ENCODE measurements at places on chromosomes 4 and X.

GRCh38 chrX:71056867-71057266, 11.3 kb downstream of the SNX12 start:
- DNase-seq: no peak

- DNase-seq: no peak
Measured at GRCh38 chrX:112081781-112082652, 559 bp downstream of the TRPC5 start.

DNA sequence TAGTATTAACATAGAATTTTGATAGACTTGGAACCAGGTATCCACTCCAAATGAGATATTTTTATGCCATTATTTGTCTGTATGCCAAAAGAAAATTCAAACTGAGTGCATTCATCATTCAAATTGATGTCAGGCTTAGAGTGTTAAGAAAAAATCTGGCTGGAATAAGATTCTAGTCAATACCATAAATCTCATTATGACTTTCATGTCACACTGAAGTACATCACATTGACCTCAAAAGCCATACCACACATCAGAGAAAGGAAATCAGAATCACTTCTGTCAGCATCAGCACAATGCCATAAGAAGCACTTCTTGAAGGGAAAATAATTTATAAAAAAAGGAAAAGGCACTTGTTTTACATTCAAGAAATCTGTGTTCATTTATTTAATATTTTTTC, 119.0 kb upstream of the BMP3 start:
- DNase-seq: no peak

- DNase-seq: no peak
Measured at GRCh38 chr4:71232056-71232430, 106.8 kb upstream of the SLC4A4 start.

DNA sequence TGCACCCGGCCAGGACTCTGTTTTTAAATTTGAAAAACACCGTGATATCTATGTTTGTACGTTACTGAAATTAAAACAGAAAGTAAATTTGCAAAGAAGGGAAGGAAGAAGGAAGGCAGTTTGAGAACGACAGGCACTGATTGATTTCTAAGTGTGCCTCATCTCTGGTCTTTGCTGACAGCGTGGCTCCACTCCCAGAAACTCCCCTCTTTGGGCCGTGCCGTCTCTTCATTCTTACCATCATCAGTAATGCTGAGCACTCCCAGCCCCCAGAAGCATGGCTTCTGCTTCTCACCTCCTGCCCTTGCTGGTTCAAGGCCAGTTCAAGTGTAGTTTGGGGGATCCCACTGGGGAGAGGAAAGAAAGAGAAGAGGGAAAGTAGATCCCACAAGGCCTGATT, 85.3 kb downstream of the TENM3 start:
- no peak for DNase-seq

DNA sequence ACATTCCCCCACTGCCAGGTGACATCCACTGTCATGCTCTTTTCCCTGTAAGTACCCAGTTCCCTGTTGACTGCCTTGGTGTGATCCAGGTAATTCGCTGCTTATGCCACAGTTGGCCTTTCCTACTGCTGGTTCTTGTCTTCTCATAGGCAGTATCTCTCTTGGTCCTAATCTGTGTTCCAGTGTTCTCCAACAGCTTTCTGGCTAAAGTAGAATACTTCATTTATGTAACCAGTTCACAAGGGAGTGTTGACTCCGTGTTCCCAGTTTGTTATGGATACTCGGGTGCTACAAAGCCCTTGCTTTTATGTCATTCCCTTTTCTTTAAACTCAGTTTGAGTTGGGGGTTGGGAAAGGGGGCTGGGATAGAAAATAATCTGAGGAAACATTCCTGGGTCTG, 98.4 kb downstream of the RS1 start:
- no peak for DNase-seq

DNA sequence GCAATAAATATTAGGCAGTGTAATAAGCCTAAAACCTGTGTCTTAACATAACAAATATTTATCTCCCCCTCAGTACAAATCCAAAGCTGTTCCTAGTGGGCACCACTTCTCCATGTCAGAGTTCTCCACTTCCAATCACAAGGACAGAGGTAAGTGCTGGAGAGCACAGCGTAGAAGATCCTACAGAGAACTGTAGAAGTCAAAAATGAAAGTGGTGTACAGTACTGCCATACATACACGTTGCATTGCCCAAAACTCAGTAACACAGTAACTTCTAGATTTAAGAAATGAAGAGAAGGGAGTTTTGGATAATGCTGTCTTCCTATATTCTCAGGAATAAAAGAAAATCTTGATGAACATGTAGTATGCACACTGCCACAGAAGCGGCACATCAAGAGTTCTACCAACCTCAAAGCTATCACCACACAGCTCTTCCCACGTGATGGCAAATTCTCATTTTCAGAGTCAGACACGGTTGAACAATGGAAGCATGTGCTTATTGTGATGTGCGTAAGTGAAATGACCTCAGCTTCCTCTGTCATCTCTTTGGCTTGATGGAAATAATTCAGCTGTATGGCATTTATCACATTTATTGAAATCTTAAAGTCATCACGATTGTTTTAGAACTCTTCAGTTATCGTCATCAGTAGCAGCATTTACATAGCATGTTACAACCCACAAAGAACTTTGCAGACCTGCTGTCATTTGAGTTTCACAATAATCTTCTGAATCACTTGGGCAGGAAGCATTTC, 27.1 kb upstream of the SPANXN4 start:
- no peak for DNase-seq

GRCh38 chrX:23797371-23798128, 14.6 kb downstream of the SAT1 start:
- DNase-seq: no peak

- no peak for DNase-seq
Measured at GRCh38 chr4:82746705-82747574, 51.7 kb downstream of the SCD5 start.

DNA sequence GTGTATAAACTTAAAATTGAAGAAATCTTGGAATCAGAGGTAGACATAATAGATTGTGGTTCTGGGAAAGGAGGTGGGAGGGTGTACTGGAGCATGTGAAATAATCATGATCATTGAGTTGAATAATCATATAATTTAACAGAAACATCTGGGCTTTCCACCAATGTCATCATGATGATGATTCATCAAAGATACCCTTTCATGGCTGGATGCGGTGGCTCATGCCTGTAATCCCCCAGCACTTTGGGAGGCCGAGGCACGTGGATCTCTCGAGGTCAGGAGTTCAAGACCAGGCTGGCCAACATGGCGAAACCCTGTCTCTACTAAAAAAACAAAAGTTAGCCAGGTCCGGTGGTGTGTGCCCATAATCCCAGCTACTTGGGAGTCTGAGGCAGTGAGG, 6.7 kb upstream of the RUFY3 start:
- DNase-seq: no peak

GRCh38 chrX:116378961-116379360, 57.4 kb upstream of the SLC6A14 start:
- no peak for DNase-seq

DNA sequence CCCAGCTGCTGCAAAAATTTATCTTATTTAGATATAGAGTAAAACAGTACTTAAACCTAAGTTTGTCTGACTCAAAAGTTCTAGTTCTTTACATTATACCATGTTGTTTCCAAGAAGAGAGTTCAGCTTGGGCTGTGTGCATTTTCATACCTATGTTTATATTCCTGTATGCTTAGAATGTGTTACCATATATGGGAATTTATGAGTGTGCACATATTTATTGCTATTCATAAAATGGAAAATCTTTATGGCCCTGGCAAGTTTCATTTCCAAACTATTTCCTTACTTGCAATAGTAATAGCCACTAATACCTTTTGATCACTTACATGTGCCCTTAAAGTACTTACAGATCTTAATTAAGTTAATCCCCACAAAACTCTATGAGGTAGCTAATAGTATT, 2.6 kb downstream of the HEPH start:
- no peak for DNase-seq

GRCh38 chr4:153227469-153228075, 23.3 kb downstream of the TRIM2 start:
- DNase-seq: no peak

DNA sequence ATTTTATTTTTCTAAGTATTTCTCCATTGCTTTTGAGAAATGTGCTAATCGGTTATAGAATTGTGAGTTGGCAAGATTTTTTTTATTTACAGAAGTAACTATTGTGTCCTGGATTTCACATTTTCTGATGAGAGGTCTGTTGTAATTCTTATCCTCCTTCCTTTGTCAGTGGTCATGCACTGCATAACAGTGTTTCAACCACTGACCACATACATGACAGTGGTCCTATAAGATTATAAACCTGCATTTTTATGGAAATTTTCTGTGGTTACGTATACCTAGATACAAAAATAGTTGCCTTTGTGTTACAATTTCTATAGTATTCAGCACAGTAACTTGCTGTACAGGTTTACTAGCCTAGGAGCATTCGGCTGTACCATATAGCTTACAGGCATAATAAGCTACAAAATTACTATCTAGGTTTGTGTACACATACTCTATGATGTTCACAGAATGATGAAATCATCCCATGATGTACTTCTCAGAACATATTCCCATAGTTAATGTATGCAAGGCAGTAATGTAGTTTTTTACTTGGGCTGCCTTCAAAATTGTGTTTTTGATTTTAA, 47.8 kb downstream of the APELA start:
- DNase-seq: no peak

DNA sequence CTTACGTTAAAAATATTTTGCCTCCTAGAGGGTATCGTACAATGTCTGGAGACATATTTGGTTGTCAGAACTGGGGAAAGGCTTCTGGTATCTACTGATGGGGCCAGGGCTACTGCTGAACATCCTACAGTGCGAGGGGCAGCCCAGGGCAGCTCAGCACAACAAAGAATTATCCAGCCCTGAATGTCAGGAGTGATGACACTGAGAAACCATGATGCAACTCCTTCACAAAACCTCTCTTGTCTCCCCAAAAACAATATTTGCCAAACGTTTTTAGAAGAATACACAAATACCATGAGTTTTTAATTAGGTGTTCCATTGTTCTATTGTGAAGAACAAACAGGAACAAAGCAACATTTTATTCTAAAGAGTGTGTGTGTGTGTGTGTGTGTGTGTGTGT, 43.4 kb upstream of the CLNK start:
- no peak for DNase-seq

GRCh38 chr4:36164900-36165630, 79.2 kb downstream of the ARAP2 start:
- DNase-seq: no peak

DNA sequence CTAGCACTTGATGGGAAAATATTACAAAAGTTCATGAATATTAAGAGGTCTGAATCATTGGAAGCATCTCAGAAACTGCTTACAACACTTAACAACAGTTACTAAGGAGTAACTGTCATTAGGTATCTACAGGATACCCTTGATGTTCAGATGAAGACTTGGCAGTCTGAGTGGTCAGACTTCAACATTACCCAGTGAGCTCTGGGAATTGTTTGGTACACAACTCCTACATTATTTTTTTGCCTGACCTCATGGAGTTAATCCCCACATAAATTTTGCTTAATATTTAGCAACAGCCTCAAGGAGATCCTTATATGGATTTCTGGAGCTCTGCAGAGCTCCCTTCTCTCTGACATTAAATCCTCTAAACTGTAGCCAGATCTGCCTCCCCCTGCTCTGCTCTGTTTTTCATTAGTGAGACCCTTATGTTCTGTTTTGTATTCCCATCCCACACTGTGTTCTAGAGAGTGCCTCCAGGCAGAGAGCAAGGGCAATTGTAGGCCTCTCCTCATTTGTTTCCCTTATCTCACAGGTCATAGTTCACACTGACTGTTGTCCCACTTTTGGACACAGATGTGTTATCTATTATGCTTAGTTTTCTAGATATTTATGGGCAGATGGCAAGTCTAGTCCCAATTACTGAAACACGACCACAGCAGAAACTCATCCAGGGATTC, 368.8 kb downstream of the GASK1B start:
- DNase-seq: no peak

DNA sequence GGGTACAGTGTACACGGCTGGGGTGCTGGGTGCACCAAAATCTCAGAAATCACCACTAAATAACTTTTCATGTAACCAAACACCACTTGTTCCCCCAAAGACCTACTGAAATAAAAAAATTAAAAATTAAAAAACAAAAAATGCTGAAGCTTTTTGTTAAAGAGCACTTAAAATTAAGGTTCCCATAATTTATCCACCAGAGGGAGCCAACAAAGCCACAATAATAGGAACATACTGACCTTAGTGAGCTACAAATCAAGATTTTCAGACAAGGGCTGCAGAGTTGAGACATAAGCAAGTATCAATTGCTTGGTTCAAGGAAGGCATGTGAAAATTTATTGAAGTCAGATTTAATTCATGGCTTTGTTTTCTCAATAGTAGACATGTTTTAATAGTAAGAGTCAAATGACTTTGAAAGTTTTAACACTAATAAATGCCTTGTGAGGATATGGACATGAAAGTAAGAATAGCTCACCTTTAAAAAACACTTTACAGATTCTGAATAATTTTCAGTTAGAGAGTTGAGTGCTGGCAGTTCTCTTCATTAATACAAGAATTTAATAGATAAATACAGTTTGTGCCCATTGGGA, 43.0 kb upstream of the SCOC start:
- no peak for DNase-seq

DNA sequence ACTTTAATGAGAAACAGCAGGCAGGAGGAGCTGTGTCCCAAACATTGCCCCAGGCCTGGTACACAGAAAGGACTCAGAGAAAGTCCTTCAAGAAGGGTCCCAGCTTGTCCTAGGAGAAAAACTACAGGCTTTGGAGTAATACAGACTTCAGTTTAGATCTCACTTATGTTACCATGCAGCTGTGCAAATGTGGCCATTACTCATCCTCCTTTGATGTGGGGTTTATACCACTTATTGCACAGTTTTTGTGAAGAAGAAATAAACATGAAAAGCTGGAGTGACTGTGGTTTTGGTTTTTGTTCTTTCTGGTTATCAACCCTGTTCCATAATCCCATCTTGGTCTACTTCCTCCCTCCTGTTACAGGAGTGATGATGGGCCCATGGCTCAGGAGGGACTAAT, 8.1 kb upstream of the CYTL1 start:
- no peak for DNase-seq

DNA sequence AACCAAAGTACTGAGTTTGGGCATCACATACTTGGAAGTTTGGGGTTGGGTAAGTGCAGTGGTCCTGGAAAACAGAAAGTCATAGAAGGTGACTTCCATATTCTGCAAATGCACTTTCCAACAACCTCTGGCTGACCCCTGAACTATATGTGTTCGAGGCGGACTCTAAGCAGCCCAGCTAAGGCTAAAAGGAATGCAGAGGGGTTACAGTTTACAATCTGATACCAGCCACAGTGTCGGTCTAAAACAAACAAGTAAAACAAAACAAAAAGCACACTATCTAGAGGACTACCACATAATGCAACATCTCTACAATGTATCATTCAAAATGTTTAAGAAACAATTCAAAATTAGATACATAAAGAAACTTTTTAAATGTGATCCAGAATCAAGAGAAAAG, 185.6 kb downstream of the ADAMTS3 start:
- no peak for DNase-seq

GRCh38 chr4:180489787-180490186, 1753.4 kb upstream of the TENM3 start:
- no peak for DNase-seq

All from activated T-helper 9 cell treated with anti-CD3 and anti-CD28 coated beads, Interleukin-2, amount 50 U/mL, for 16 hours (primary cell).